ENCODE measurements at places on chromosomes 7 and 10. TPM values are rescaled to one million over a fixed set of nuclear protein-coding genes. Genes with fewer than 3 reads are reported as not detected.

THSD7A gene
- 30.5 TPM for total RNA-seq

STEAP1B gene
- total RNA-seq = 53.2 TPM

GPNMB gene
- 0.59 TPM for total RNA-seq

GBX1 gene
- not detected for total RNA-seq

SOSTDC1 gene
- total RNA-seq = not detected

Measured in pulmonary artery endothelial cell (primary cell).